ENCODE measurements at places on chromosomes 1 and 21.

GRCh38 chr1:60449876-60450275, 376.3 kb upstream of the C1orf87 start:
- DNase-seq = no peak

DNA sequence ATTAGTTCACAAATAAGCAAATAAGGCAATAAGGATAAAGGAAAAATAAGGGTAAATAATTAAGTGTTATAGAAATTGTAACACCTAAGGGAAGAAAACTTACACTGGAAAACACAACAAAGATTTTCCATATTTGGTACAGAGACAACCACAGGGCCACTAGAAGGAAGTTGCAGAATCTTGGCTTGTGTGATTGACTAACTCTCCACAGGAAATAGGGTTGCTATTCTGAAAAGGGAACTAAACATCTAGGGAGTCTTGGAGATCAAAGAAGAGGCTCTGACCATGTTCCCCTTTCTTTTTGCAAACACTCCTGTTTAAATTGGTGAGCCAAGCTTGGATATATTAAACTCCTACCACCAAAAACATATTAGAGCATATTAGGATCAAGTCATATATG, 59.1 kb downstream of the APCS start:
- no peak for DNase-seq

DNA sequence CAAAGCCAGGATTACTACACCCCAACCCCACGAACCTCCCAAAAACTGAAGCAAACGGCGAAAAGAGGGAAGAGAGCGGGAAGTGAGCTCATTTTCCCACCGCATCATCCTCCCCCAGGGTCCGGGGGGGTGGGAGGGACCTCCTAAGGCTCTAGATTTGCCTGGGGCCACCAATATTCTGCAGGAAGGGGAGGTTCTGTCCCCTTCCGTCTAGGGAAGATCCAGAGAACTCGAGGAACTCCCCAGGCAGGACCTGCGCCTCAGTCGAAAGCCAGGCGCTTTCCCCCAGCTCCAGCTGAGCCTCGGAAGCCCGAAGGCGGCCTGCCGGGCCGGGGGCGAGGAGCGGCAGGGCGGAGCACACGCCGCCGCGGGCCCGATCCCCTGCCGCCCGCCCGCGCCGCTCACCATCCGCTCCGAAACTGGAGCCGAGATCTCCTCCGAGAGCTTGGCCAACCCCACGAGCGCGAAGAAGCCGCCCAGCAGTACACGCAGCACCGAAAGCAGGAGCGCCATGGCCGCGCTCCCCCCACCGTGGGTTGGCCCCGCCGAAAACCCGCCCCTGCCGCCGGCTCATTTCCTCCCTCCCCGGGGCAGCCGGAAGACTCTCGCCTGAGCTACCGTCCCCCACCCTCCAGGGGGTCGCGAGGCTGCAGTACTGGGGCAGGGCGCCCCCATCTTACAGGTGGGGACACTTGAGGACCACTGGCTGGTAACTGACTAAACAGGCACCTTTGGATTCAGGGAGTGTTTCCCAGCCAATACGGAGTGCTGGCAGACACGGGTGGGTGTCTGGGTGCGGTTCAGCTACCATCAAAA, at the start of gene TMEM35B:
TSS of gene TMEM35B (minus strand) at position 555 of the 816 bp plus-strand sequence. CDS start at position 513, 42 bp downstream.
- peak; percentile 86 for DNase-seq

- DNase-seq = no peak
Observed at GRCh38 chr21:16243396-16243795, 513.6 kb downstream of the USP25 start.

DNA sequence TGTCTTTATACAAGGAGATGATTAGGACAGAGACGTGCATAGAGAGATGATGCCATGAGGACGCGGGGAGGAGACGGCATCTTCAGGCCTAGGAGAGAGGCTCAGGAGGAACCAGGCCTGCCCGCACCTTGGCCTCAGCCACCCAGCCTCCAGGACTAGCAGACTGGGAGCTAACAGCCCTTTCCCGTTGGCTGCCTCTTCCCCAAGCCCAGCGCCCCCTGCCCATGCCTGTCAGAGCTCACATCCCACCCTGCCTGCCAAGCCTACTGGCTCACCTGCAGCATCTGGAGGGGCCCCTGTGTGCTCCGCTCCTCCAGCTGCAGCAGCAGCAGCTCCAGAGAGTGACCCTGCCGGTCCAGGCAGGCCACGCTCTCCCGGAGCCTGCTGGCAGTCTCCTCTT, 4.0 kb upstream of the TRIM11 start:
- no peak for DNase-seq

DNA sequence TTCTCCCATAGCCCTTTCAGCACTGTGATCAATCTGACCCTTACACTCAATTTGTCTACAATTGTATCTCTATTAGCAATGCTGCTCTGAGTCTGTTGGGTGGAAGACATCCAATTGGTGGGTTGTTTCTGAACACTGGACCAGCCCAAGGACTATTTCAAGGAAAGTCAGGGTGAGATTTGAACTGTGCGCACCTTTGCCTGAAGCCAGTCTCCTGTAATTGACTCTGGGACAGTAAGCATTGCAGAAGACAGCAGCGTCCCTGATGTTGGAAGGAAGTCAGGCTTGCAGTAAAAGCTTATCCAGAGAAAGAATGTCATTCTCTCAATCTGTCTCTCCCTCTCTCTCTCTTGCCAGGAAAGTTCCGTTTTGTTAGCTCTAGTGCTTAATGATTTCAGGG, 233.9 kb downstream of the KIF26B start:
- no peak for DNase-seq
